ENCODE measurements at places on chromosomes 2 and 18.

- DNase-seq, result no peak
Observed at GRCh38 chr2:20704886-20705285, 37.9 kb downstream of the GDF7 start.

GRCh38 chr2:170525566-170525900 lies 189.6 kb upstream of the SP5 start:
- no peak for DNase-seq

DNA sequence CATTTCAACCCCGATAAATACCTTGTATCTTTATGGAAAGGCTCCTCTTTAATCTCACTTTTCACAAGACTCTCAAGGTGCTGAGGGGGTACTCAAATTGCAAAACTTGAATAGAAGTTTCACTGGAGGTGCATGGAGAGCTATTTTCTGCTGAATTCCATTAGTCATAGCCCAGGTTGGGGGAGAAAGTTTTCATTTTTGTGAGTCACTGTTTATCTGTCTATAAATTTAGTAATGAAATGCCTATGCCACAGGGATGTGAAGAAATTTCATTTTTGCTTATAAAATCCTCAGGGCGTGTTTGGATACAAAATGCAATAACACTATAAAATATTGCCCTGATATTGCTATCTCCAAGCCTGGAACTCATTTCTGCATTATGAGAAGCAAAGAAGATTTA lies 346.3 kb downstream of the LRATD1 start:
- DNase-seq, result no peak

DNA sequence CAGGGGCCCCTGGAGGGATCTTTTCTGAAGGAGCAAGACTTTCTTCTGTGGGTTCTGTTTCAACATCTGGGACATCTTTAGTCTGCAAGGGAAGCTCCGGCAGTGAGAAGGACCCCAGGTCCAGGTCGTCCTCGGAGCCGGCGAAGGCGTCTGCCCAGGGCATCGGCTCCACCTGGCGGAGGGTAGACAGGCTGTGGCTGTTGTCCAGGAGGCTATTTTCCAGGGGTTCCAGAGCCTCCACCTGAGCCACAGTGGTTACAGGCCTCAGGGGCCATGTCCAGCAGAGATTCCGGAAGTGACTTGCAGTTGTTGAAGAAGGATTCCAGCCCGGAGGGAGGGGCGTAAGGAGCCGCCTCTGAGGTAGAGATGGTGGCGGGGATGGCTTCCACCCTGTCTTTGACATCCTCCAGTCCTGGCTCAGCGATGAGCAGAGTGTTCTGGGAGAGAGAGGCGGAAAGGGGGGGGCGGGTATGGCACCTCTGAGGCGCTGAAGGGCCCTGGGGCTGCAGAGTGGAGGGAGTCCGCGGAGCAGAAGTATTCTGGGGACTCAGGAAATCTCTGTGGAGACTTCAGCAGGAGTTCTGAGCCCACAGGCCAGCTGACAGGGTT lies 891.3 kb upstream of the LRRTM1 start:
- no peak for DNase-seq
